ENCODE measurements at places on chromosomes 2 and 18.

DNA sequence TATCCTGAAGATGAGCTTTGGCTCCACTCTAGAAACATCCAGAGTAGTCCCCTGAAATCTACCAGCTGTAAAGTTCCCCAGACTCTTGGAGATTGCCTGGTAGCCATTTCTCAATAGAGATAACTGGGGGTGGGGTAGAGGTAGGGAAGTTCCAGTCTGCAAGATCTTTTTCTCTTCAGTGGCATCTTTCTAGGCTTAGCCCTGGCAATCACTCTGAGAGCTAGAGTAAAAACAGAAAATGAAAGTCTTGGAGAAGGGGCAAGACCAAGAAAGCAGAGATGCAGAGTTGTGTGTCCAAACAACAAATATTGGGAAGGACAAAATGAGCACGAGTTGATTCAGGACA, 41.8 kb upstream of the LCLAT1 start:
- no peak for DNase-seq

DNA sequence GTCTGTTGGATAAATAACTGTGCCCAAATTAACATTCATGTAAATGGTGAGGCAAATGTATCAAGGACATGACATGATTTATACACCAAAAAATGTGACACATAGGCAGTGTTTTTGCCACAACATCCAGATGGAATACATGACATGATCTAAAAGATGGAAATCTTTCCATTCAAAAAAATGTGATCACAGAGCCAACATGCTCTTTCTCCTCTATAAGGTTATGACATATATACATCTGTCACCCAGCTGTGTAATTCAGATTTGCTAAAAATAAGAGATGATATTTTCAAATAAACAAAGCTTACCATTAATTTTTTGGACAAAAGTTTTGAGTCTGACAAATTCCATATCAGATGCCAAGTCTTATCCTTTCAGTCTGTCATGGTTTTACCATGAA, 95.5 kb upstream of the COL3A1 start:
- no peak for DNase-seq

DNA sequence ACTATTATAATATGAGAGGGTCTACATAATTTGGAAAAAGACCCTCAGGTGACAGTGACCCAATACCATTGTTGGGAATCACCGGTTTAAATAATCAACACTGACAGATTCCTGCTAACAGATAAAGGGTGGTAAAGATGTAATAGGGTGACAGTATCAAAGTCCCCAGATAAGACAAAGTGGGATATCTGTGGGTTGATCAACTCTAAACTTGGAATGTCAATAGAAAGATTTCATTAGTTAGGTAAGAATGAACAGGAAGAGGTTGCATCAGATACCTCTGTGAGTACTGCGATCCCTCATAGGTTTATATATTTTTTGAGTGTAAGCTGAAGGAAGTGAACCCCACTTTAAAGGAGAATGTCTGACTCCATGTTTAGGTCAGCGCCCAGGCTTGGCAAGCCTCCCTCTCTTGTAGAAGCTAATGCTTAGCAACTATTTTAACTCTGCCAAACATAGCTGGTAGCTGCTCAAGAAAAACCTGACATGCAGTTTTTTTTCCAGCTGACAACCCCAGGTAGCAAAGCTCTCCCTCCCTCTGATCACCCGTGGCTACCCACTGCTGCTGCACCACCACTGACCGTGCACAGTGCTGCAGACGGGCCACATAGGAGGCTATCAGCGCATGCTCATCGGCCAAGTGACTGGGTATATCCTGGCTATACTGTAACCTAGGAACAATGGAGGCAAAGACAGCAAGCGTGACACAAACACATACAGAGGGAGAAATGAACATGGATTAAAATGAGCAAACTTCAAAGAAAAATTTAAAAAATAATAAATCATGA, 113.3 kb upstream of the DNMT3A start:
- DNase-seq = no peak

DNA sequence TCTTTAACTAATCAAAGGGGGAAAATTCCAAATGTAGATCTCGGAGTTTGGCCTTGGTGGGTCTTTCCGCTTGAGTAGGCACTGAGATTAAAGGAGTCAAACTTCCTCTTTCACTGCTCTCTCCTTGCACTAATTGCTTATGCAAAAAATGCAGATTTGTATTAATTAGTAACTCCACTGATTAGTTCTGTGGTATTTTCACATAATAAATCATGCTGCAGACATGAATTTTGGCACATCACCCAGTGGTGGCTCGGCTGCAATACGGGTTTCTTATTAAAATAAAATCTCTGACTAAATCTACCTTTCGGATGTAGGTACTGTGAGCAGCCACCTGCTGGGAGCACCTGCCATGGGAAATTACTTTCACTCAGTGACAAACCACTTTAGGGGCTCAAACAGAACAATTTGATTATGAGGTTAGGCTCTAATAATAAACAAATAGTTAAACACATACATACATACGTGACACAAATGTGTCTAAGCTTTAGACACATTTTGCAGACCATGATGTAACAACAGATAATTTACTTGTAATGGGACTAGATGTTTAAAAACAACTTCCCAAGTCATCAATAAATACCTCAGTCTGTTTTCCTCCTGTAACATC, 6.4 kb upstream of the NEUROD1 start:
- no peak for DNase-seq

GRCh38 chr2:72127401-72128058, 20.1 kb downstream of the CYP26B1 start:
- no peak for DNase-seq

- no peak for DNase-seq
These were observed 78.5 kb downstream of the SDC1 start for GRCh38 chr2:20146401-20146800.

DNA sequence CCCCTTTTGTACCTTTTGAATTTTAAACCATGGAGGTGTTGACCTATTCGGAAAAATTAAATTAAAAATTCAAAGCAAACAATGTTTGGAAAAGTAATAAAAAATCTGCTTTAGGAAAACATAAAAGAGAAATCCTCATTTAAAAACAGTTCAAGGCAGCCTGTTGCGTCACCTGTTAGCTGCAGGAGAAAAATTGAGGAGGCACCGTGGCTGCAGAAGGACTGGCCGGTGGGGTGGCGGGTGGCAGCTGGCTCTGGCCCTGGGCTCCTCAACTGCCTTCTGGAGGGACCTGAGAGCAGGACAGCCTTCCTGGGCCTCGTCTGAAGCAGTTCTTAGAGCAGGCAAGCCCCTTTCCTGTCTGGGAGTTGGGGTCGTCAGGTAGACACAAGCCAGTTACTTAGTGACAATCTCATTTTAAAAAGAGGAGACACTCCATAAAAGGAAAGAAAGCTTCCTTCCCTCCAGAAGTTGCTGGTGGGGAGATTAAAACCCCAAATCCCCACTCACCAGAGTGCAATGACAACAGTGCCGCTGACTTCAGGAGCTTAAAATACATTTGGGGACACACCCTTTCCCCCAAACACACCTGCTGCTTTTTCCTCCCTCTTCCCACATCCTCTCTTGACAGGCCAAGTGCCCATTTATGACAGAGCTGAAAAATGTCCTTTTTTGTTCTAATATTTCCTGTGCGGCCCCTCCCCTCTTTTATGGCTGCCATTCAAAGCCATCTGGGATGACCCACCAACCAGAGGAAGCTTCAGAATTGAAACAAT, 9.7 kb downstream of the ZBTB7C start:
- no peak for DNase-seq

- no peak for DNase-seq
These were observed 8.8 kb downstream of the PASK start for GRCh38 chr2:241140445-241140840.
